ENCODE measurements at places on chromosomes 3 and 15.
A peak's percentile ranks its signal among the peaks of the same experiment; 100 is the strongest.

GRCh38 chr15:59282515-59283337, 76.1 kb downstream of the LDHAL6B start:
- no peak for DNase-seq

DNA sequence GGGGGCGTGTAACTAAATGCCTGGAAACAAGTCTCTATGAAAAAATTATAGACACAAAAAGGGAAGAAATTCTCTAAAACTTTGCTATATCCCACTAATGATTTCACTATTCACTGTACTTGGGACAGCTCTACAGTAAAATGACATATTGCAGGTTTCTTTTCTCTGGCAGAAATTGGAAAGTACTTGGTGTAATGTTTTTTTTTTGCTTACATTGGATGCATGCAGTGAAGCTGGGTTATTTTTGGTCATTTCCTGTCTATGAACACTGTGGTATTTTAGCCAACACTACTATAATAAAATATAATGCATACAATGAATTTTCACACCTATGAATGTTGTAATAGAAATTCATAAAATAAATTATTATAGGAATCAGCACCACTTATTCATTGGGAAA, 109.7 kb downstream of the LRRC49 start:
- DNase-seq = no peak

GRCh38 chr3:189901481-189901880, 219.2 kb downstream of the P3H2 start:
- no peak for DNase-seq

GRCh38 chr3:5494905-5495519, 307.5 kb downstream of the EDEM1 start:
- no peak for DNase-seq

DNA sequence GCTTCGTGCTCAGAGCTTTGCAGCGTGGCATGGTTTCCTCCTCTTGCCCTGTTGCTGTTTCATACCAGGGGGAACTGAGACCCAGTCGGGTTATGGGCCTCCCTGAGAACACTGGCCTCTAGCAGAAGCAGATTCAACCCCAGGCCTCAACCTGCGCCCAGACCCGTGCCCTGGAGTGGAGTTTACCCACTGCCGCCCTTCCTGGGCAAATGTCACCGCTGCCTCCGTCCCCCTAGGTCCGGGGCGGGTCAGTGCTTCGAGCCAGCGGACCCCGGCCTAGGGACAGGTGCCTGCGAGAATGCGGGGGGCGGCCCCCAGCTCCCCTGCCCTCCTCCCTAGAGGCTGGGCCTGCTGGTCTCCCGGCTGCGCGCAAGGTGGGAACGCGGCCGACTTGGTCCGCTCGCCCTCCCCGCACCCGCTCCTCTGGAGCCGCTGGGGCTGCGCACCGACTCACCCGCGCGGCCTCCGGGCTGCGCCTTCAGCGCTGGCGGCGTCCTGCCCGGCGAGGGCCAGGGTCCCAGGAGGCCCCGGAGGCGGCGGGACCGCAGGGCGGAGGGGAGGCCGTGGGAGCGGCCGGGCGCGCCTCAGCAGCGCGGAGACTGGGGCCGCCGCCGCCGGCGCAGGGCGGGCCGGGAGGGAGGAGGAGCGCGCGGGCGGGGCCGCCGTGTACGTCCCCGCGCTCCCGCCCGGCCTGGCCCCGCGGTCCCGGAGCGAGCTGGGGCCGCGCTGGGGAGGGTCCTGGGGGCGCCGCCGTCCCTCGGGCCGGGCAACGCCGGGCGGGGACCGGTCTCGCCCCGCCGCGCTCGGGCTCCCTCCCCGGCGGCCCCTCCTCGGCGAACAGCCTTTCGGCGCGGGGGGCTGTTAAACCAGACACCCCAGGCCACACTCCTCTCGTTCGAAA, at the start of gene PIGZ:
Gene PIGZ, minus strand, starts transcription at position 601 of the 901 bp plus-strand sequence. CDS start 16,802 bp downstream, outside the sequence.
- peak; percentile 20 for DNase-seq

DNA sequence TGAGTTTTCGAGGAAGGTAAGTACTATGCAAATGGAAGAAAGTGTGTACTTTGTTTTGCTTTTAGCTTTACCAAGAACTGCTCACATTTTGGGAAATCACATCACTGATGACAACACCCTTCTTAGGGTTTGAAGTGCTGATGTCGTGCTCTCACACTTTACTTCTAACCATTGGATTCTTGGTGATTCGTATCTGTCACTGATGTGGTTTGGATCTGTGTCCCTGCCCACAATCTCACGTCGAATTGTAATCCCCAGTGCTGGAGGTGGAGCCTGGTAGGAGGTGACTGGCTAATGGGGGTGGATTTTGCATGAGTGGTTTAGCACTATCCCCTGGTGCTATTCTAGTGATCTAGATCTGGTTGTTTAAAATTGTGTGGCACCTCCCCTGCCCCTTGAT, 75.4 kb upstream of the RGMA start:
- DNase-seq = peak; percentile 16

- no peak for DNase-seq
These were observed 2.3 kb upstream of the VPS18 start for GRCh38 chr15:40891810-40892446.

DNA sequence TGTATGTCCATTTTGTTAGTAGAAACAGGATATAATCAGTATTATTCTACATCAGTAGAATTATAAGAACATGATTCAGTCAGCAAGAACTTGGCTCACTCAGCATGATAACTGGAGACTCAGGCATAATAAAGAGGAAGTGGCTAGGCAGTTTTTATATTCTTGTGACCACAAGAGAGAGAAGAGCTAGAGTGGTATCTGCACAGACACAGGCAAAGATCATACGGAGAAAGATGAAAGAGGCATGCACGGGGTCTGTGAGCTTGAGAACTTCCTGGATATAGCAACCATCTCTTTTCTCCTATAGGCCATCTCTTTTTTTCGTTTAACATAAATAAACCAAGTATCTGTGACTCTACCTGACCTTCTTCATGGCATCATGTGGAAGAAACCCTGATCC, 46.8 kb downstream of the MYO5A start:
- no peak for DNase-seq

DNA sequence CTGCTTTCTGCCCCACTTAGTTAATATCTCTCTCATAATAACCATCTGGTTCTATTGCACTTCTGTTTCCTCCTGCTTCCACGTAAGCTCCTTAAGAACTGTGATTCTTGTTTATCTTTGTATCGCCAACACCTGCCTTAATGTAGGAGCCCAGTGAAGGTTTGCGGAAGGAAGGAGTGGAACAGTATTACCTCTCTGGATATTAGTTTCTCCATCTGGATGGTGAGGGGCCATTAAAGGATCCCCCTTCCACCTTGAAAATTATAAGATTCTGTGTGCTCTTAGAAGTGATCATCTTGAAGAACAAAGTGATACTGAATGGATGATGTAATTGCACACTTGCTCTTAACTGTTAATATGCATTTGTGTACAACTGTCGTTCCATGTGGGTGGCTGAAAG, 2.2 kb downstream of the CHRNA5 start:
- no peak for DNase-seq

- no peak for DNase-seq
These were observed 203.7 kb upstream of the ZNF385D start for GRCh38 chr3:21954709-21955108.

DNA sequence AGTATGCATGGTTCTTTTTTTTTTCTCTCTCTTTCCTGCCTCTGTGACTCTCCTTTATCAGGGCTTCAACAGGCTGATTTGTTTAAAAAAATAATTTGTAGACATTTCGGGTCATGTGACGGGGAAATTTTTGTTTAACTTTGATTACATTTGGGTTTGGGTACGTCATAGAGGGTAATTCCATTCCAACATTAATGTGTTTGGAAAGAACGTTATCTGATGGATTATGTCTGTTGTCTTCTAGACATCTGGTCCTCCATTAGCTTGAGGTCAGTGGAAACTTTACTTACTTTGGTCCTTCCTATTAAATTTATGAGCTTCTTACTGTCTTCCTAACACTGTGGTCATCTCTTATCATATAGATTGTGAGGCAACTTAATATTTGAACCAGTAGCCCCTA, 80.9 kb downstream of the STT3B start:
- DNase-seq = no peak

DNA sequence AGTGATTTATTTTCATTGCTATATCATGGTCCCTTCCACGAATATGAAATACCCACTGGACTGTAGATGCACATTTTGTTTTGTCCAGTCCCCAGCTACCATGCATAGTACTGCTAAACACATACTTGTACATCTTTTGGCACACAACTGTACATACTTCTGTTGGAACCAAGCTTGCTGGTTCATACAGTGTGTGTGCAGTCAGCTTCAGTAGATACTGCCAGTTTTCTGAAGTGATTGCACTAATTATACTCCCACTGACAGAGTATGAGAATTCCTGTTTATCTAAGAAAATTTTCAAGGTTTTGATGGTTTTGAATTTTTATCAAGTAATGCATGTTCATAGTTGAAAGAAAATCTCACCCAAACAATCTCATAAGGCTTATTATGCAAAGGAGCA, 100.7 kb upstream of the LMCD1 start:
- no peak for DNase-seq

GRCh38 chr15:41554915-41555314, 4.1 kb upstream of the TYRO3 start:
- DNase-seq = no peak

- no peak for DNase-seq
These were observed 19.3 kb upstream of the NRROS start for GRCh38 chr3:196620161-196620604.

GRCh38 chr3:97948351-97949109, 23.7 kb downstream of the RIOX2 start:
- no peak for DNase-seq

DNA sequence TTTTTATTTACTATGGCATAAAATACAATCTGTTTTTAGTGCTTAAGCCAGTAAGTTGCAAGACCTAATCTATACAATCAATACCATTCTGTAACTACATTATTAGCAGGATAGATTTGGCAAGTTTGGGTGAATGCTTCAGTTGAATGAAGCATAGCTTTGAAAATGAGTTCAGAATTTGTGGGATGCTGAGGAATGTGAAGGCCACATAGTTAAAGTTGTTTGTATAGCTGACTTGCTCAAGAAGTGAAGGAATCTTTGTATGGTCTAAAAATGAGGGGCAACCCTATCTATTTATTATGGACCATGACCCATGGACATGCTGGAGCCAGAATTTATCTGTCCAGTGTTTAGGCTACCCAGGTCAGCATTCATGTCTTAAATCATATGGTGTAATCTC, 58.5 kb downstream of the CRYBG3 start:
- DNase-seq = no peak

DNA sequence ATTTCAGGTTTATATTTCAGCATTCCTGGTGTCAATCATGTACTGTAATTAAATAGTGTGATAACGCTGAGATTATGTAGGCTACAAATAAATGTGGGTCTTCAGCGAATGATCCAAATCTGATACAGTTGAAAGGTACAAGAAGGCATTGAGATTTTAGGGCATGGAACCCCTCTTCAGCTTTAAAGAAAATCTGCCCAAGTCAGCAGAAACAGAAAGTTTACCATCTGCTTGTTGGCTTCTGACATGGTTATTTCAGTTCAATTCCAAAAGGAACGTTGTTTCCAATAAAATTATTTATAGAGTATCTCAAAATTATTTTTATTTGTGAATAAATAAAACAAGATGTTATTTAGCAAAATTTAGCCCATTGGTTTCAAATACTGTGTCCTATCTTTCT, 400.2 kb upstream of the RORA start:
- DNase-seq = no peak

DNA sequence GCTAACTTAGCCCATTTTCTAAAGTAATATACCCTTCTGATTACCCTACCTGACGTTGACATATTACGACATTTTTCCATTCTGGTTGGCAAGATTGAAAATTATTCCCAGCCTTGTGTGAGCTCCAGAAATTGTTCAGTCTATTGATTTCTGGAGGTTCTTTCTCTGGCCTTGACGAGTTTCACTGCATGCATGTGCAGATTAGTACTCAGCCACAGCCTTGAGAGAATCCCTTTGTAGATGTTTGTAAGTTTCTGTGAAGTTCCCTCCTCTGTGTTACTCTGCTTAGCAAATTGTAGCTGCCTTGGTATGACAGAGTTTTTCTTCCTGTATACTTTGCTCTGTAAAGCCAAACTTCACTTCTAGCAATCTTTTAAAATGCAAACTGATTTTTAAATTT, 27.5 kb downstream of the TRIM69 start:
- DNase-seq = no peak

GRCh38 chr3:128929364-128929763, 49.9 kb downstream of the ACAD9 start:
- DNase-seq = no peak

DNA sequence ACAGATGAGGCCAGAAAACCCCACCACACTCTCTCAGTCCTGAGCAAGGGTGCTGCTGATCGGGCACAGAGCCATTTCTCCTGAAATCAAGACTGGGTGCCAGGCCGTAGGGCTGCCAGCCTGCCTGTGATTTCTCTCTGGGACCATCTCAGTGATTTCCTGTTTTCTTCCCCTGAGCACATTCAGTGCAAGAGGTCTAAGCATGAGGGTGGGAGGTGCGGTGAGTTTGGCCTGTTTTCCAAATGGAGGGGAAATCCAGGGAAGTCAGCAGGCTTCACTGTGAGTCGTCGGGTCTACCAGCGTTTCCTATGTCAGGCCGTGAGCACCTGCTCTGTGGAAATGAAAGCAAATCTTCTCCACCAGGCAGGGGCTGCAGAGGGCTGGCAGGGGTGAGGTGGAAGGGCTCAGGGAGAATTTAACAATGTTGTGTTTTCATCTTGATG, 82.3 kb downstream of the ST6GAL1 start:
- no peak for DNase-seq

- DNase-seq = no peak
These were observed 136.8 kb upstream of the ACP3 start for GRCh38 chr3:132180337-132180791.

GRCh38 chr15:98413933-98414546, 234.3 kb upstream of the IGF1R start:
- no peak for DNase-seq

GRCh38 chr3:64620020-64620419, 67.8 kb downstream of the ADAMTS9 start:
- no peak for DNase-seq

GRCh38 chr3:122810734-122811133, 15.9 kb downstream of the SLC49A4 start:
- DNase-seq = no peak

- DNase-seq = no peak
These were observed 15.2 kb upstream of the ACTC1 start for GRCh38 chr15:34810443-34811129.

DNA sequence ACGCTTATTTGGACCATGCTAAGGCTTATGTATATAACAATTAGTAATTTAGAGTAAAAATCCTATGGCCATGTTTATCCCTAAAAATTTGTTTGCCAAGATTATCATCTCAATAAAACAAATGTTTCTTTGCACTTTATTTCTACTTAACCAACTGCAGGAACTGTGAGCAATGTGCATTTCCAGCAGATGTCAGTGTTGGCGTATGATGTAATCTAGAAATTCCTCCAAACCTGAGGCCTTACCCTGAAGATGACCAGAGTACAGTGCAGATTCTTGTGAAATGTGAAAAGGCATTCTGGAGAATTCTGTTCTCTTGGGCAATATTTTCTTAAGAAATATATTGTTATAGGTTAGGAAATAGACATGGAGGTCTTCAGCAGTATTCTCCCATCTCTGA, 205.9 kb downstream of the MBNL1 start:
- DNase-seq = no peak

GRCh38 chr3:115658032-115658336, 34.7 kb downstream of the GAP43 start:
- DNase-seq = no peak

Data from stimulated activated CD8-positive, alpha-beta memory T cell treated with anti-CD3 and anti-CD28 coated beads, Interleukin-7, amount 100 ng/mL, for 48 hours (primary cell).